ENCODE measurements at places on chromosomes 12 and 14.

- DNase-seq: no peak
These were observed 2.8 kb downstream of the ESYT1 start for GRCh38 chr12:56130876-56131275.

DNA sequence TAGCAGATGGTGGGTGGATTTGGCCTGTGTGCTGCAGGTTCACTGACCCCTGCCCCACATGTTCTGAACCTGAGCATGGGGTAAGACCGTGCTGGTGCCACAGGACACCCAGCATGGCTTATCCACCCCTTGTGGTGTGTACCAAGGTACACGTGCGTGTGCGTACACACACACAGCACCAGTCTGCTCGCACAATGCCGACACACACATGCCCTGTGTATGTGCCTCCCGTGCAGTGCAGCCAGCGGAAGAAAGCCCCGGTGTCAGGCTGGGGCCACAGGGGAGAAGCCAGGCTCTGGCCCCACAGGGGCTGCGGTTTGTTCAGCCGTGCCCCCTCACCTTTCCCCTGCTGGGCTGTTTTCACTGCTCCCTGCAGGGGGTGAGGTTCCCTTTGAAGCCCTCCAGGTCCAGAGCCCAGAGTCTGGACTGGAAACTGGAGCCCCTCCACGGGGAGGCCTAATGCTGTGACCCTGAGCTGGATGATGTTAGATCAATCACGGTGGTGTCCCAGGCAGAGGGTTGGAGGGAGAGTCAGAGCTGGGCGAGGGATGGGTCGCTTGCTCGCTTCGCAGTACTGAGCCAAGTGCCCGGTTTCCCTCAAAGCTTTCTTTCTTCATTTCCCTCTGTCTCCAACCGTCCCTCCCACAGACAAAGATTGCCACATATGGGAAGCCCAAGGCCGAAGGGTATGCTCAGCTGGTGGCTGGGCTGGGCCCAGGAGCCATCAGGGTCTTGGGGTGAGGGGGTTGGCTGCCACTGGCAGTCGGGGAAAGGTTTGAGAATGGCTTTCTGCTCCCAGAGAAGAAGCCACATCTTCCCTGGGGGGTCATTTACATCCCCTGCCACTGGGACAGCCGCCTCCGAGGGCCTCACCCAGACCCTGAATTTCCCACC lies 6.2 kb downstream of the DTX1 start:
- DNase-seq: no peak

- DNase-seq: no peak
These were observed 9.1 kb upstream of the RPAP3 start for GRCh38 chr12:47714826-47715386.

- DNase-seq: no peak
These were observed 28.8 kb upstream of the GZMB start for GRCh38 chr14:24662753-24663152.

DNA sequence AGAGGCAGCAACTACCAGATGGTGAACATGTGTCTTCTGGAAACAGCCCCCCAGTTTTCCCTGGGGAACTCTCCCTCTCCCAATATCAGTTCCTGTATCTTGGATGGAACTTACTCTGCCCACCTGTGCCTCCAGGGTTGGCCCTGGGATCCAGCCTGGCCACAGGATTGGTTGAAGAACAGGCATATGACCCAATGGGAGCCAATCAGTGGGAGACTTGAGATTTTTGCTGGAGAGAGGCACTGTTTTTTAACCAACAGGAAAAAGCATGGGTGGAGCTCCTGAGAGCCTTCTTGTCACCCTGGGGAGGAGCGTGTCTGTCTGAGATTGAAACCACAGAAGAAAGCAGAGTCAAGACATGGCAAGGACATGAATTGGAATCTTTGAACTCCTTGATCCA lies 33.6 kb upstream of the COX6A1 start:
- no peak for DNase-seq

- DNase-seq: no peak
These were observed 14.7 kb downstream of the RHOF start for GRCh38 chr12:121778567-121779421.

- DNase-seq: no peak
These were observed 43.8 kb downstream of the FOXN3 start for GRCh38 chr14:89373185-89373584.

DNA sequence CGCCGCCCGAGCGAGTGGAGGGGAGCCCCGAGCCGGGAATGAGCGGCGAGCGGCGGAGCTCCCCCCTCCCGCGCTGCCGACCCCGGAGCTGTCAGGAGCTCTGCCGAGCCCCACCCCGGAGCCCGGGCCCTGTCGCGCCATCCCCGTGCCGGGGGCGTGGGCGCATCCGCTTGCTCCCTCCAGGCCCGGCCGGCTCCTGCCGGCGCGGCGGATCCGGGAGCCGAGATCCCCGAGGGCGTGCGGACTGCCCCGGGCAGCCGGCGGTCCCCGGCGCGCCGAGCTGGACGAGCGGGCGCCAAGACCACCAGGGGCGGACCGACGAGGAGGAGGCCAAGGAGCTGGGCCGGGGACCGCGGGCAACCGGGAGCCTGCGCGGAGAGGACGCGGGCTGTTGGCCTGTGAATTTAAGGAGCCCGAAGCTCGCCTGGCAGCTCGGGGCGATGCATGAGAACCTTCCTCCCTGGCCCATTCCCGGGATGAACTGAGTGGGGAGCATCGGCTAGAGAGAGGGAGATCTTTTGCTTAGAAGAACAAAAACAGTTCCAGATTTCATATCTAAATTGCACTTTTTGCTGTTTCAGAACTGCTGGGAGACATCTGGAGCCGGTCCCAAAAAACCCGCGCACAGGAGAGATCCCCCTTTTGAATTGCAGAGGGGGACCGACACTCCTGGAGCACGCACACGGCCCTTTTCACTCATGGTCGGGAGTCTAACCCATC lies 2.0 kb downstream of the PTHLH start:
- DNase-seq: no peak

- DNase-seq: no peak
These were observed 36.3 kb downstream of the BEST3 start for GRCh38 chr12:69662764-69663163.

DNA sequence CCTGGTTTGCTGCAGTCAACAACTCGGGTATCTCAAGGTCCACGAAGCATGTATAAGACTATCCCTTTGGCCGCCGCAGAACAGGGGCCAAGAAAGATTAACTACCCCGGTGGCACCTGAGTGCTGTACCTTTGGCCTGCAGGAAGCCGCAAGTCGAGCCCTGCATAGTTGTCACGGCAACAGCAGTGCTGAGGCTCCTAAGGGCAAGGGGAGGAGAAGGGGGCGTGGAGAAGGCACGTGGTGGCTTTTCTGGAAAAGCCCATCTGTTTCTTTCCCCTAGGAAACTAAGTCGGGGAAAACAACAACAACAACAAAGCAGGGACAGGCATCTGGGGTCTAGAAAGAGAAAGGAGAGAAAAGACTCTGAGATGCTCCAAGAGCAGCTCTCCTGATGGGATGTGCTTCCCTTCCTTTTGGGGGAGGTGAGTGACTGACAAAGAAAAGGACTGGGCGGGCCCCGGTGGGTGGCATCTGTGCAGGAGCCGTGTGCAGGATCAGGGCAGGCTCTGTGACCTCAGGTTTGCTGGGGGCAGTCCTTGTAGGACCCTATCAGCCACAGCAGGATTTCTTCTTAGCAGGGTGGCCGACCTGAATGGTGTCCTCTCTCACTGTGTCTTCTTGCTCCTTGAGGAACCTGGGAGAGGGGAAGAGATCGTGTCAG lies 123.9 kb downstream of the PRMT8 start:
- DNase-seq: no peak

GRCh38 chr12:67069451-67070306 lies 199.5 kb upstream of the CAND1 start:
- peak; percentile 68 for DNase-seq

- no peak for DNase-seq
These were observed 16.8 kb downstream of the TMEM106C start for GRCh38 chr12:47980197-47980596.

GRCh38 chr12:67647181-67647798 lies 1.3 kb upstream of the DYRK2 start:
- no peak for DNase-seq

GRCh38 chr12:131223171-131223761 lies 269.6 kb downstream of the ADGRD1 start:
- no peak for DNase-seq

GRCh38 chr12:104168596-104168995 lies 30.6 kb upstream of the NFYB start:
- DNase-seq: no peak

GRCh38 chr14:59037086-59037485 lies 151.4 kb upstream of the DAAM1 start:
- no peak for DNase-seq

DNA sequence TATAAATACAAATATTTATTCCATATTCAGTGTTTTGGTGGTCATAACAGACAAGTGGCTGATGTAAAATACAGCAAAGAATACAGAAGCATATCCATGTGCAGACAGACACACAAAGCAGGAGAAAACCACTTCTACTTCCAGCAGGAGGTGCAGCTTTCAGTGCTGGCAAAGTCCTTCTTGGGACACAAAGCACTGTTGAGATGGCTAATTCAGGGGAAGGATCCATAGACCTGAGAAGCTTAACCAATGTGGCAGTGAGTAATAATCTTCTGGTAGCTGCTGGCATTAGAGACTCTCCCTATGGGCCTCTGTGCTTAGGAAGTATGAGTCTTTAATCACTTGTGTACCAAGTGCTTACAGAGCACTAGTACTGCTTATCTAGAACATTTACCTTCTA lies 26.8 kb downstream of the AMN1 start:
- peak; percentile 11 for DNase-seq

DNA sequence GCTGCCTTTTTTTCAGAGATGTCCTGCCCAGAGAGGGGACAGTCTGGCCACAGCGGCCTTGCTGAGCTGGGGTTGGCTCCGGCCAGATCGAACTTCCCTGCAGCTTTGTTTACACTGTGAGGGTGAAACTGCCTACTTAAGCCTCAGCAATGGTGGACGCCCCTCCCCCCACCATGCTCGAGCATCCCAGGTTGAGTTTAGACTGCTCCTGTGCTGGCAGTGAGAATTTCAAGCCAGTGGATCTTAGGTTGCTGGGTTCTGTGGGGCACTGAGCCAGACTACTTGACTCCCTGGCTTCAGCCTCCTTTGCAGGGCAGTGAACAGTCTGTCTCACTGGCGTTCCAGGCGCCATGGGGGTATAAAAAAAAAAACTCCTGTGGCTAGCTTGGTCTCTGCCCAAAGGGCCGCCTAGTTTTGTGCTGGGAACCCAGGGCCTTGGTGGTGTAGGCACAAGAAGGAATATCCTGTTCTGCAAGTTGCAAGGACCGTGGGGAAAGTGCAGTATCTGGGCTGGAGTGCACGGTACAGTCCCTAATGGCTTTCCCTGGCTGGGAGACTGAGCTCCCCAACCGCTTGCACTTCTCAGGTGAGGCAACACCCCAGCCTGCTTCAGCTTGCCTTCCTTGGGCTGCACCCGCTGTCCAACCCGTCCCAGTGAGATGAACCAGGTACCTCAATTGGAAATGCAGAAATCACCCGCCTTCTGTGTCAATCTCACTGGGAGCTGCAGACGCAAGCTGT lies 79.1 kb downstream of the LRIG3 start:
- no peak for DNase-seq

GRCh38 chr12:124094733-124095132 lies 121.7 kb downstream of the ZNF664 start:
- peak; percentile 43 for DNase-seq

GRCh38 chr12:104600790-104601739 lies 144.3 kb downstream of the CHST11 start:
- DNase-seq: no peak

DNA sequence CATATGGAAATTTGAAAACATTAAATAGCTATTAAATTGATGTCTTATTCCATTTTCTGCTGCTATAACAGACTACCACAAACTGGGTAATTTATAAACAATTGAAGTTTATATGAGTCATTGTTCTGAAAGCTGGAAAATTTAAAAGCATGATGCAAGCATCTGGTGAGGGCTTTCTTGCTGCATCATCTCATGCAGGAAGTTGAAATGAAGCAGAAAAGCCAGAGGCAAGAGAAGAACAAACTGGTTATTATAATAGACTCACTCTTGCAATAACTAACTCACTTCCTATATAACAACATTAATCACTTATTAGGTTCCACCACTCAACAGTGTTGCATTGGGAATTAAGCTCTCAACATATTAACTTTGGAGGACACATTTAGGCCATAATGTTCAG lies 1277.4 kb downstream of the LRFN5 start:
- peak; percentile 64 for DNase-seq

- DNase-seq: no peak
These were observed 297.6 kb downstream of the TMEM132D start for GRCh38 chr12:129606239-129606638.

DNA sequence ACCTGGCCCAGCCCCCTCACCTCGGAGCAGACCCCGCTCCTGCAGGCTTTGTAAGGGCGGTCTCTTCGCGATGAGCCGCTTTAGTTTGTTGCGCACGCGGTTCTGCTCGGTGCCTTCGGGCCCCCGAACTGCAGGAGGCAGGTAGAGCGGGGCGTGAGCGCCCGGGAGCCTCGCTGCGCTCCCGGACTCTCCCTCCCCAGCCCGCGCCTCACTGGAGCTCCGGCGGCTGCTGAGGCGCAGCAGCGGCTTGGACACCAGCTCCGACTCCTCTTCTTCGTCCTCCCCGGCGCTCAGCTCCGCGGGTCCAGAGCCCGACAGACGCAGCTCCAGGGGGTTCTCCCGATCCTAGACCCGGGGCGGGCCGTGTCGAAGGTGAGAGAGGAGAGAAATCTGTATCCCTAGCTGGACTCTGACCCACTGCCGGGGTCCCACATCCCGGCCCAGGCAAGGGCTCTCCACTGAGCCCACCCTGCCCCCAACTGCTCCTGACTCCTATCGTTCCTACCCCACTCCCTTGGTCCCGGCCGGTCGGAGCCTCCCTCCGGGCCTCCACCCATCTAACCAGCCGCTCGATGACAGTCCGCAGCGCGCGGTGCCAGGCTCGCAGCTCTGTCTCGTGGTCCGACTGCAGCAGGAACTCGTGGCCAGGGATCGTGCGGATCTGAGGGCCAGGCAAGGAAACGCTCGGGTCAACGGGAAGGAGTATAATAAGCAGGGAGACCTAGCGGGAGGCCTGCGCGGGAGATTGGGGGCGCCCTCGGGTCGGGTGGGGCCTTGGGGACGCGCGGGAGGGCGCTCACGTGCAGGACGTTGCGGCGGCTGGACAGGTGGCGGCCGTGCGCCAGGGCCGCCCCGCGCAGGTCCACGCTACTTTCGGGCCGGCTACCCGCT lies 4.2 kb downstream of the ARHGAP9 start:
- peak; percentile 40 for DNase-seq

GRCh38 chr12:123960029-123960735 lies 12.4 kb downstream of the CCDC92 start:
- no peak for DNase-seq

- DNase-seq: peak; percentile 79
These were observed 46.0 kb downstream of the ITPR2 start for GRCh38 chr12:26786865-26787514.

DNA sequence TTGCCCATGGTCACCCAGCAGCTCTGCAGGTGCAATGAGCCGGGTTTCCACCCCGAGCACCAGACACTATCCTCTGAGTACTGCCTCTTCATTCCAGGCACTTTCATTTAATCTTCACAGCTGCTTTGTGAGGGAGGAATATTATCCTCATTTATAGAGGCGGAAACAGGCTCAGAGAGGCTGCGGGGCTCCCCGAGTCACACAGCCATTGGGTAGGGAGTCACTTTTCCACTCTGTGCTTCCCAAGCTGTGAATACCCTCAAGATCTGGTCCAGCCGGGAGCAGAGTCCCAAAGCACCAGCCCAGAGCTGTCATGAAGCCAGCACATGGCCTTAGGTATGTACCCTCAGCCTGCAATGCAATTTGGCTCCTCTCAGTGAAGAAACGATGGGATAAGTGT lies 51.7 kb upstream of the RIN3 start:
- DNase-seq: no peak

GRCh38 chr12:127174881-127175280 lies 1092.1 kb upstream of the TMEM132C start:
- no peak for DNase-seq

GRCh38 chr14:89370381-89370780 lies 46.7 kb downstream of the FOXN3 start:
- no peak for DNase-seq
